ENCODE measurements at places on chromosomes 12 and 14. TPM values are rescaled to one million over a fixed set of nuclear protein-coding genes. Genes with fewer than 3 reads are reported as not detected.

GRCh38 chr12:77742631-77743030 is 88.1 kb upstream of the NAV3 start:
- DNase-seq, result no peak

The TAS2R31 gene
- not detected for polyA plus RNA-seq

DNA sequence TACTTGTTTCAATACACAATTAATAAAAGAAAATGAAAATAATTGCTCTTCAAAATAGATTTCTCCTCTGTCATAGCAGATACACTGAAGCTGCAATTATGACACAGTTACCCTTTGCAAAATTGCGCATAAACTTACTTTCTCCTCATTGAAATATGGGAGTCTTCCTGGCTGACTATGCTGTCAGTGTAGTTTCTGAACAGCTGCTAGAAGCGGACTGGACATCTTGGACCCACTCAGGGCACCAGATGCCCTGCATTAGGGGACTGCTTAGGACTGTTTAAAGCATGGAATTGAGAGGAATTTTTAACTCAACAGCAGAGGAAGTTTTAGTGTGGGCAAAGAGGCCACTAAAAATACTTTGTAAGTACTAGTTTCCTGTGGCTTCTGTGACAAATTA is 454.9 kb downstream of the ATP23 start:
- DNase-seq, result no peak

GRCh38 chr12:47739979-47740378 is 14.7 kb upstream of the ENDOU start:
- no peak for DNase-seq

DNA sequence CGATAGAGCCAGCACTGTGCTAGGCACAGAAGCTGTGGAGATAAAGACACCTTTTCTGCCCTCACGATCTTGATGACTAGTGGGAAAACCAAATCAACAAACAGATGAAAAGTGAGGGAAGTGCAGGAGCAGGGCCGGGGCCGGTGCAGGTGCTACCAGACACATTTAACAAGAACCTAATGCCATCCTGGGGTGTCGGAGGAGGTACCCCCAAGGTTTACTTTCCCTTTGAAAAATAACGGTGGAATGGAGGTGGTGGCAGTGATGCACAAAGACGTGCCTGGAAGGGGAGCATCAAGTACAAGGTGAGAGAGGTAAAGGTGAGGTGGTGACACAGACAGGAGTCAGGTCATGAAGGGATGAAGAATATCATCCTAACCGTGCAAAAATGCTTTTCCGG is 22.1 kb downstream of the SLC6A13 start:
- DNase-seq, result no peak

GRCh38 chr12:93180566-93180965 is 197.2 kb upstream of the NUDT4 start:
- DNase-seq, result no peak

DNA sequence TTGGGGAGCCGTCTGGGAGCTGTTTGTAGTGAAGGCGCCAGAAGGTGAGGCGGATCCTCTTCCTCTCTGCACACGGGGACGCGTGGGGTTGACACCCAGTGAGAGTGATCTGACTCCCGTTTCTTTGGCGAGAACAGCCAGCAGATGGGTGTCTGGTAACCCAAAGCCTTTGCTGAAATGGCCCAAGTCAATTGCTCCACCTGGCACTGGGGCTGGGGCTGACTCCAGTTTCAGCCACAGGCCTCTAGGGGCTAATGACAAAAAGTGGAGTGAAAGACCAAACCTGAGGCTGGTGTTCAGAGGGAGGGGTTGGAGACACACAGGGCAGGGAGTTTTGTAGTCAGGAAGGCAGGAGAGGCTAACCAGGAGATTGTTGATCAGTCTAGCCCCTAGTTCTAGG is 87.0 kb downstream of the FRMD6 start:
- DNase-seq, result no peak

DNA sequence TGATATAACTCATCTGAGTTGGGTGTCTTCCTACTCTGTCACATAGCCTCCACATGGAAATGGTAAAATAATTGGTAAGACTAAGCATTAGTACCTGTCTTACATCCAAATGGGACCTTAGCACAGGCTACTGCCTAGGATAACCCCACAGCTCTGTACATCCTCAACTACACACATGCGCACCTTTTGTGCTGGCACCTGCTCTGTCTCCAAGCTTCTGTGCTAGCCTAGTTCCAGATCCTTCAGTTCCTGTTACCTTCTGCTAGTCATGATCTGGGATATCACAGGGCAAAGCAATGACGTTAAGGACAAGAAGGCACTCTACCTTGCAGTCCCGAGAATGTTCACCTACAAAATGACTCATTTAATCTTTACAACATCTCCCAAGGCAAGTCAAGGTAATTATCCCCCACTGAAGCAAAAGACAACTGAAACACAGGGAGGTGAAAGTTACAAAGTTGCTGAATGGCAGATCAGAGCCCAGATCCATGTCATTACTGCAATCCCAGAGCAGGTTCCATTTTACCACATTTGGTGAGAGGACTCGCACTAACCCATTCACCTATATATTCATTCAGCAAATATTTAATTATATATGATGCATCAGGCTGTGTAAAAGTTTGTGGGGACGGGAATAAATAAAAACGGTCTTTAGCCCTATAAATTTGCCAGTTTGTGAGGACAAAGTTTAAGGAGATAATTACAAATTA is 61.7 kb downstream of the PPM1H start:
- no peak for DNase-seq

DNA sequence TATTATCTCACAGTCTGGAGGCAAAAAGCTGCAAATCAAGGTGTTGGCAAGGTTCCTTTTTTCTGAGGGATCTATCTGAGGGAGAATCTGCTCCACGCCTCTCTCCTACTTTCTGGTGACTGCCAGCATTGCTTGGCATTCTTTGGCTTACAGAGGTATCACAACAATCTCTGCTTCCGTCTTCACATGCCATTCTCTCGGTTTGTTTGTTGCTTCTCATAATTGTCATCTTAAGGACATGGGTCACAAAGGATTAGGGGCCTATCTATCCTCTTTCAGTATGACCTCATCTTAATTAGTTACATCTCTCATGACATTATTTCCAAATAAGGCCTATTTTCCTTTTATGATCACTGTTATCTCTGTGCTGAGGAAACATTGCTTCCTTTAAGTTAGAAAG is 345.0 kb downstream of the FOXG1 start:
- no peak for DNase-seq

DNA sequence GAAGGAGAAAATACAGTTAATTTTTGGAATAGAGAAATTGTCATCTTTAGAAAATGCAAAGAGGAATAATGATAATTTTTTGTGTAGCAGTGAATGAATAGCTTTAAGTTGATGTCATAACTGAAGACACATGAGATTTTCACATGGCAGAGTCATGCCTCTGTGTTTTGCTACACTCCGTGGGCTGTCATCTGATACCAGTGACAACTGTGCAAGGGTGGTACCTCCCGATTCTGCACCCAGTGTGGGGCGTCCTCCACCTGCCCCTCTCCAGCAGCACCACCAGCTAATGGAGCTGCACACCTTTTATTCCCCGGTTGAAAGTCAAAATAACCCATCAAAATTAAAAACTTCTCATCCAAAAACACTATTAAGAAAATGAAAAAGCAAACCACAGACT is 47.2 kb downstream of the ANKRD9 start:
- DNase-seq, result no peak

The RAD9B gene
- polyA plus RNA-seq, result 0.93 TPM

DNA sequence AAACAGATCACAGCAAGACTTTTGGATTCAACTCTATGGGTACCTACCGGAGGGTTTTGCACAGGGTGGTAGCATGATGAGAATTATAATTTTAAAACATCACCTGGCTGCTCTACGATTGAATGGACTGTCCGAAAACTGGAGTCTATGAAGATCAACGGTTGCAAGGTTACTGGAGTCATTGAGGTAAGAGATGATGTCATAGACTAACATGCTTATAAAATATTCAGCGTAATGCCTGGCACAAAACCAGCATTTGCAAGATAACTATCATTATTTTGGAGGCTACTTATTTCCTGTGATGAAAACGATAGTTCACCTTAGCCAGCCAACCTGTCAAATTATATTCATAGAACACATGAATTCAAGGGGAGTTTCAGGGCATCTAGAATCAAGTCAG is 580.6 kb upstream of the TBX3 start:
- no peak for DNase-seq

The SPRYD4 gene
- 0.82 TPM for polyA plus RNA-seq

- DNase-seq, result no peak
These were observed 171.0 kb upstream of the DAAM1 start for GRCh38 chr14:59017285-59017965.

GRCh38 chr14:67140556-67140955 is 48.7 kb upstream of the GARIN2 start:
- DNase-seq, result no peak

DNA sequence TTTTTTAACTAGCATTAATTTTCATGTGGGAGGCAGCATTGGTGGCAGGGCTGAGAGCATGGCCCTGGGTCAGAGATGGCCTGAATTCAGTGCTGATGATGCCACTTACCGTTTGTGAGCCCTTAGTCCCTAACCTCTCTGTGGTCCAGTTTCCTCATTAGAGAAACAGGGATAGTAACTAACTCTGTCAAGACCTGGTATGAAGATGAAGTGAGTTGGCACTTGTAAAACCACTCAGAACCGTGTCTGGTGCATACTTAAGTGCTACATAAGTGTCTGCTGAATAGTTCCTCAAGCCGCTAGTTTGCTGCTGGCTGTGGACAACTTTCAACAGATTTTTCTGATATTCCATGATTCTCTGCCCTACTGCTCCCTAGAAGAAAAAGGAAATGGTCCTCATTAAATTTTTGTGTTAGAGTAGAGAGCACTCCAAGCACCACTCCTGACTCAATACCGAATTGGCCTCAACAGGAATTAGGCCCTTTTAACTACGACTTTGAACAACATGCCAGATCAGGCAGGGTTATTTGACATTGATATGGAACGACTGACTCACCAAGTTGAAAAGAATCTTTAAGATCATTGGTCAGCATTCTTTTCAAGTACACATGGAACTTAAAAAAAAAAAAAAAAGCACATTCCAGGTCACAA is 250.2 kb downstream of the ANO2 start:
- no peak for DNase-seq

GRCh38 chr12:104219361-104219892 is 3.8 kb downstream of the TXNRD1 start:
- DNase-seq, result no peak

The ANKRD33 gene
- polyA plus RNA-seq, result not detected

DNA sequence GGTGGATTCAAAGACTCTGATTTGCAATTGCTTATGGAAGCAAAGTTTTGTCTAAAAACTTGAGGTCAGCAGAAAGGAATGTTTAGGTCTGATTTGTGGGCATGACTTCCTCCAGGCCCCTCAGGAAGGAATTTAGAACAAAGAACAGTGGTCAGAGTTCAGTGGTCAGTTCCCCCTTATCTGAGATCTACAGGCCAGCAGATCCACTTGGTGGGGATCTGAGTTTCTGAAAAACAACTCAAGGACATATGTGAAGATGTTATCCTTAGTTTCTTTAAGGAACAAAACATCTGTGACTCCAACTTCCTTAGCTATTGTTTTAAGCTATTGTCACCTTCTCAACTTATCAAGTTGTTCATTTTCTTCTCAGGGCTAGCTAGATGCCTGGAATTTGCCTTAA is 28.0 kb upstream of the NAA30 start:
- DNase-seq, result no peak

DNA sequence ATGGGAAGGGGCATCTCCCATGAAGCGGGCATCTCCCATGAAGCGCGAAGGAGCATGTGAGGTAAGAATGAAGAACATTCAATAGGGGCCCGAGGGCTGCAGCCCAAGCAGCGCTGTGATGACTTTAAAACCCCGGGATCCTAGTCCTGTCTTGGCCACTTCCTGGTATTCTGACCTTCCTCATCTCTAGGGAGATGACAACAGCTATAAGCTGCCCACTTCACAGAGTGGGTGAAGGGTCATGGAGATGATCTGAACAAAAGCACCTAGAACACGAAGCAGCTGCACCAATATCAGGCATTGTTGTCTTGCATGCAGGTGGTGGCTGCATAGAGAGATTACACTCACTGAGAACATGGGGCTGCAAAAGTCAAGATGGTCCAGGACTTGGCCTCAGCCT is 64.5 kb downstream of the SPTB start:
- no peak for DNase-seq

The ASCL1 gene
- not detected for polyA plus RNA-seq

- no peak for DNase-seq
These were observed 130.0 kb downstream of the TSPAN9 start for GRCh38 chr12:3207175-3207574.

- no peak for DNase-seq
These were observed 86.0 kb downstream of the AEBP2 start for GRCh38 chr12:19525274-19525673.

GRCh38 chr14:20418501-20418909 is 5.2 kb upstream of the TEP1 start:
- no peak for DNase-seq

The RECQL gene
- 82.3 TPM for polyA plus RNA-seq

DNA sequence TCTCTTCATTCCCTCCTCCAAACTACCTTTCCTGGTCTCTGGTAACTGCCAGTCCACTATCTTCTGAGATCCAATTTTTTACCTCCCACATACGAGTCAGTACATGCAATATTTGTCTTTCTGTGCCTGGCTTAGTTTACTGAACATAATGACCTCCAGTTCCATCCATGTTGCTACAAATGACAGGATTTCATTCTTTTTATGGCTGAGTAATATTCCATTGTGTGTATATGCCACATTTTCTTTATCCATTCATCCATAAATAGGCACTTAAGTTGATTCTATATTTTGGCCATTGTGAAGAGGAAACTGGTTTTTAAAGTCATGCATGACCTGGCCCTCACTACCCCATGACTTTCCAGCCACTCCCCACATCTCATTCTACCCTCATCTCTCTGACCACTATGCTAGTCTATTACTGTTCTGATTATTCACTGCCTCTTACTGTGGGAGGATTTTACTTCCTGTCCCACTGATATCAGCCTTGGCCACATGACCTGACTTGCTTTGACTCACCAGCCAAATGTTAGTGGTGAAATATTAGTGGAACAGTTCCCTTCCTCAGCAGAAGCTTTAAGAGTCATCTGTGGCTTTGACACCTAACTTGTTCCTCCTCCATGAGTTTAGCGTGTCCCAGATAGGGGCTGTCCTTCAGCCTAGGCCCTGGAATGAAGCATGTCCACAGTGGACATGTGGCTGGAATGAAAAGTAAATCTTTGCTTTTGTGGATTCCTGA is 52.2 kb downstream of the GOLGA5 start:
- DNase-seq, result peak; percentile 7

The ZNF605 gene
- 0.92 TPM for polyA plus RNA-seq

GRCh38 chr12:14219156-14219555 is 146.3 kb upstream of the ATF7IP start:
- no peak for DNase-seq

The TMPRSS12 gene
- not detected for polyA plus RNA-seq

- no peak for DNase-seq
These were observed 23.9 kb downstream of the SERPINA10 start for GRCh38 chr14:94269156-94269555.

The B3GNT4 gene
- polyA plus RNA-seq, result 0.82 TPM

The AQP5 gene
- polyA plus RNA-seq, result not detected

DNA sequence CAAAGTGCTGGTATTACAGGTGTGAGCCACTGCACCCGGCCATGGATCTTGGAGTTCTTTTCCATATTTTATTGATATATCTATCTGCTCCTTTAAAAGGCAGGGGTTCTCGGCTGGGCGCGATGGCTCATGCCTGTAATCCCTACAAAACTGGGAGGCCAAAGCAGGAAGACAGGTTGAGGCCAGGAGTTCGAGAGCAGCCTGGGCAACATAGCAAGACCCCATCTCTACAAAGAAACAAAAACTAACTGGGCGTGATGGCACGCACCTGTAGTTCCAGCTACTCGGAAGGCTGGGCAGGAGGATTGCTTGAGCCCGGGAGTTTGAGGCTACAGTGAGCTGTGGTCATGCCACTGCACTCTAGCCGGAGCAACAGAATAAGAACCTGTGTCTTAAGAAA is 12.1 kb upstream of the GAPDH start:
- DNase-seq, result no peak

The TCL1B gene
- polyA plus RNA-seq, result not detected
